ENCODE measurements at places on chromosomes 2 and 18. TPM values are rescaled to one million over a fixed set of nuclear protein-coding genes. Genes with fewer than 3 reads are reported as not detected.

DNA sequence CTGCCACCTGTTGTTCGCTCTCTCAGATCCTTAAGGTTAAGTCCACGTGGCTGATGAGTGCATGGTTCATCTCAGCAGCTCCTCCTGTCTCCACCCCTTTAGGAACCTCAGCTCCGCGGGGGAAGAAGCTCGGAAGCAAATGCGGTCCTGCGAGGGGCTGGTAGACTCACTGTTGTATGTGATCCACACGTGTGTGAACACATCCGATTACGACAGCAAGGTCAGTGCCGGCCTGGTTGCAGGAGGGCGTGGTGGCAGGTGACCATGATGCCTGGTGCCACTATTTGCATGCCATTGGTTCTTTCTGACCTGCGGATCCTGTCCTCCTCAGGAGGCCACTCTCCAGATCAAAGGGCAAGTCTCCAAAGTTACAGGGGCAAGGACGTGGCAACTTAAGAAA lies 133.9 kb upstream of the DAPL1 start:
- no peak for DNase-seq

Gene ASXL2
- 17.4 TPM for polyA plus RNA-seq

- DNase-seq = no peak
Measured at GRCh38 chr2:136049991-136050920, 64.8 kb upstream of the DARS1 start.

Gene RNF152
- polyA plus RNA-seq = 6.9 TPM

DNA sequence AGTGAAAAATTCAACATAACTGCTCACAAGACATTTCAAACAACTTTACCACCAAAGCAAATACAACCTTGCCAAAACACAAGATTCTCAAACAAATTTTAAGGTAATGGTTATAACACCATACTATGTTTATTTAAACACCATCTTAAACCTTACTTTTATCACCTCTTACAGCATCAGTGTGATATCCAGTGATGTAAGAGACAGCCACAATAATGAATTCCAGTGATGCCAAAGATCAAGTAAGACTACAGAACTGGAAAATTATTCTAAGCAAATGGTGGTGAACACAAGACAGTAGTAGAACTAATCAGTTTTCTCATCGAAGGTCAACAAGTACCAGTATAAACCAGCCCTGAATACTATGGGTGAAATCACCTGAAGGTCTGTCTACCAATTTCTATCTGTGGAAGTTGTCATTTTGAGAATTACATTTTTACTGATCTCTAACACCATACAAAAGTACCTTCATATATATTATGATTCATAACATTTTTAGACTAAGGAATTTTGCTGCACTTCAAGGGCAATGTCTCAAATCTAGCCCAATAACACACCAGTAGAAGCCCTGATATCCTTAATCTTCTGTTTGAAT lies 146.2 kb downstream of the RBMS1 start:
- no peak for DNase-seq

Gene HOXD3
- polyA plus RNA-seq = 30.9 TPM

Gene UGT1A8
- polyA plus RNA-seq = not detected

DNA sequence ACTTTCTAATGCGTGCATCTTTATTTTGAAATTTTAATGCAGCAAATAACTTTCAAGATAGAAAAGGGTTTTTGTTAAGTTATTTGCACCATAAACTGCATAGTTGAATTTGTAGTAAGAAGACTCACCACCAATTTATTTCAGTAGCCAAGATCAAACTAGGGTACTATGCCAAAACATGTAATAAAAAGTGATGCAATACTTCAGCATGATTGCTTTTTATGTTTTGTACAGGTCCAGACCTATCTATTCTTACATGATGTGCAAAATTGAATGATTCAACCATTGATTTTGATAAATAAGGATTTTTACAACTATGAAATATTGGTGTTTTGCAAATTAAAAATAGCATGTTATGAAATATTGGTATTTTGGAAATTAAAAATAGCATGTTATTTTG lies 26.7 kb downstream of the AGPS start:
- DNase-seq = no peak

GRCh38 chr18:61173554-61173953 lies 159.7 kb upstream of the CDH20 start:
- no peak for DNase-seq

GRCh38 chr2:199404841-199405240 lies 52.9 kb downstream of the SATB2 start:
- no peak for DNase-seq

DNA sequence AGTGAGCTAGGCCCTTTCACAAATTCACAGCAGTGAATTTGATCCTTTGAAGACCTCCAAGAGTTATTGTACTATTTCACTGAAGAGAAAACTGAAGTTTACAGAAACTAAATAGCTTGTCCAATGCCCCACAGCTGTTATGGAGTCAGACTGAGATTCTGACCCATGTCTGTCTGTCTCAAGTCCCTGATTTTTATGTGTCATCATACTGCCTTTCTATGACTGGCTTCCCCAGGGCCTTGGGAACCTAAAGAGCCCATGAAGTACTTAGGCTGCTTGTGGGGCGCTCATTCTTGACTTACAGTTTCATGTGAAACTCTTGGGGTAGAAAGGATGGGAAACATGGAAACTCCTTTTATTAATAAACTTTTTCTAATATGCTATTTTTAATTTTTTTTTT lies 107.7 kb downstream of the ATL2 start:
- DNase-seq = no peak

DNA sequence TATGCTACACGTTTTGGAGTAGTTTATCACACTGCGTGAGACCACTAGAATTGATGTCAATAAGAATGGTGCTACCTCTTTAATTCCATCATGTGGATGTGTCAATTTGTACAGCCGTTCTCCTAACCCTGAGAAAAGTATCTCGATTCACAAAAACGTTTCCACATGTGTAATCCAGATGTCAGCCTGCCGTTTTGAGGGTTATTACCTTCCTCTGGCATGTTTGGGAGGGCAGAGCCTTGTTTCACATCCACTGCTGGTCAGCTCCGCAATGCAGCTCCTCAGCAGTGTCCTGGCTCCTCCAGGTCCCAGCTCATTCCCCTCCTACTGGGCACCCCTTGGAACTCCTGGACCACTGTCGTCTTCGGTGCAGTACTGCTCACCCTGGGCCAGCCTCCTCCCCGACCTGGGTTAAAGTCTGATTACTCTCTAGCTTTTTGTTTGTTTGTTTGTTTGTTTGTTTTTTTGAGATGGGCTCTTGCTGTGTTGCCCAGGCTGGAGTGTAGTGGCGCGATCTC lies 34.6 kb downstream of the COPS7B start:
- no peak for DNase-seq

GRCh38 chr2:231515603-231516002 lies 14.6 kb downstream of the NMUR1 start:
- no peak for DNase-seq

DNA sequence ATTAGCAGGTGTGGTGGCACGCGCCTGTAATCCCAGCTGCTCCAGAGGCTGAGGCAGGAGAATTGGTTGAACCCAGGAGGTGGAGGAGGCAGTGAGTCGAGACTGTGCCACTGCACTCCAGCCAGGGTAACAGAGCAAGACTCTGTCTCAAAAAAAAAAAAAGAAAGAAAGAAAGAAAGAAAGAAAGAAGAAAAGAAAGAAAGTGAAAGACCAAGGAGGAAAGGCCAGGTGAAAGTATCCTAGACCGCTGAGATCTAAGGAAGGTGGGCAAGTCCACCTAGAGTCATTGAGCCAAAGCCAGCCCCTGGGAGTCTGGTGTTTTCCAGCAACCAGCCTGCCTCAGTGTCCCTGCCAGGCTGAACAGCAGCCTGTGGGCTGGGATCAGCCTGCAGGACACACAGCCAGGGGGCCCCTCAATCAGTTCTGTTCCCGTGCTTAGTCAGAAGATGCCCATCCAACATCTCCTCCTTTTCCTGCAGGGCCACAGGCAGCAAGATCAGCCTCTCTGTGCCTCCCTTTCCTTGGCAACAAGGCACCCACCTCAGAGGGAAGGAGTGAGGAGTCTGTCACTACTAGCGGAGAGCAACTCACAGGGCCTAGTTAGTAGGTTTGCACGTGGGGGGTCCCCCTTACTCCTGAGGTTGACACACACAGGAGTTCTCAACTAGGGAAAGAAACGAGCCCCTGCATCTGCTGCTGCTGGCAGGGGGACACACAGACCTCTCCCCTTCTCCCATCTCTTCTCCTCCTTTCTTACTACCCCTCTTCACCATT lies 64.1 kb downstream of the SMAD7 start:
- DNase-seq = no peak

- DNase-seq = no peak
Measured at GRCh38 chr18:655445-655844, 2.0 kb upstream of the TYMS start.

Gene SNTG2
- polyA plus RNA-seq = 2.9 TPM

Gene KCNG2
- 0.24 TPM for polyA plus RNA-seq

Gene C18orf54
- 9.6 TPM for polyA plus RNA-seq

Gene OSBPL1A
- 46.5 TPM for polyA plus RNA-seq

Gene CXCR1
- not detected for polyA plus RNA-seq

Gene SERPINB2
- polyA plus RNA-seq = 0.18 TPM

Gene SERPINB3
- polyA plus RNA-seq = 0.13 TPM

Gene MYO7B
- polyA plus RNA-seq = 28.9 TPM

Gene SLC19A3
- 10.3 TPM for polyA plus RNA-seq

DNA sequence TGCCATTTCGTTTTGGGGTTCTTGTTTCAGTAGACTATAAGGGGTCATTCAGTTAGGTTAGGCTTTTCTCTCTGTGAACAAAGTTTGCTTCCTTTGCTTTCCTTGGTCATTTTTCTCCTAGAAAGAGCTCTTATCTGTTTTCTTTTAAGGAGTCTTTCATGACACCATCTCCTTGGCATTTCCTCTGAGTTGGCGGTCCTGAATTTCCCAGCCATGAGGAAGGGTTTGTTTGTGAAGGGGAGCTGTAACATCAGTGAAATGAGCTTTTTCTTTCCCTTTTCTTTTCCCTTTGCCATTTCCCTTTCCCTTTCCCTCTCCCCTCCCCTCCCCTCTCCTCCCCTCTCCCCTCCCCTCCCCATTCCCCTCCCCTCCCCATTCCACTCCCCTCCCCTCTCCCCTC lies 61.7 kb downstream of the MAP4K4 start:
- DNase-seq = no peak

Gene FAP
- 19.3 TPM for polyA plus RNA-seq

DNA sequence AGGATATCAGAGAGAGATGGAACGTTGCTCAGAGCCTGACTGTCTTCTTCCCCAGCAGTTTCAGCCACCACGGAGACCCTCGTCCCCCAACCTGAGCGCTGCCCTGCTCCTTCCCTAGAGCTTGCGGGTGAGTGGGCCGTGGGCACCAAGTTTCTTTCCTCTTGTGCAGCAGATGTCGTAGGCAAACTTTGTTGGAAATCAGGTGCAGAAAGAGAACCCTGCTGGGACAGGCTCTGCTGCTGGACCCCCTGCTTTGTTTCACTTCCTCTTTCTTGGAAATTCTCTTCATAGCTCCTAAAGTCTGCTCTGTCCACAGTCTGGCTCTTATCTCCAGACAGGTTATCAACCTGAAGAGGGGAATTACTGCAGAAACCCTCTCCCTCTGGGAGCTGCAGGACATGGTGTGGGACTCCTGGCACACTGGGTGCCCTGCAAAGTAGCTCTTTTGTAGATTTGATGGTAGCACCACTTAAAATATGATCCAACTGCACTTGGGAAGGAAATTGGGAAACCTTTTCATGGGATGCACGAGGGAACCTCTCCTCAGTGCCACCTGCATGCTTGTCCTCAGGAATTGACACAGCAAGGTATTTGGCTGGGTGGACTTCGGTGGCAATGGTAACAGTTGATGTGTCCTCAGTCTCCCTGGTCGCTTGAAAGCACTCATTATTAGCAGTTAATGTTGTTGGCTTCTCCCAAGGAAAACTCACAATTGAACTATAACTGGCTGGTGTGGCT lies 92.2 kb downstream of the ALPK2 start:
- DNase-seq = no peak

DNA sequence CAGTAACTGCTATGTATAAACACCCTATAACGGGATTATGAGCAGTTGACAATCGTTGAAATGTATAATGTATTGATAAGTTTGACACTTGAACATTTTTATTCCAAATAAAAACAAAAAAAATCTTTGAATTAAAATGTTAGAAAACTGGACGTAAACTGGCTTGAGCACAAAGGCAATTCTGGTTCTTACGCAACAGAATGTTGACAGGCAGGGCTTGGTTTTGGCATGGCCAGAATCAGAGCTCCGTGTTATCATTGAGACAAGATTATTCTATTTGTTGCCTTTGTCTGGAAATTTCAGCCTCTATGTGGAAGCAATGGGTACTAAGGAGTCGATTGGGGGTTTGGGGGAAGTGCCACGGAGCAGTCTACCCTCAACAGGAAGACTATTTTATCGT lies 1028.6 kb upstream of the ZEB2 start:
- DNase-seq = no peak

DNA sequence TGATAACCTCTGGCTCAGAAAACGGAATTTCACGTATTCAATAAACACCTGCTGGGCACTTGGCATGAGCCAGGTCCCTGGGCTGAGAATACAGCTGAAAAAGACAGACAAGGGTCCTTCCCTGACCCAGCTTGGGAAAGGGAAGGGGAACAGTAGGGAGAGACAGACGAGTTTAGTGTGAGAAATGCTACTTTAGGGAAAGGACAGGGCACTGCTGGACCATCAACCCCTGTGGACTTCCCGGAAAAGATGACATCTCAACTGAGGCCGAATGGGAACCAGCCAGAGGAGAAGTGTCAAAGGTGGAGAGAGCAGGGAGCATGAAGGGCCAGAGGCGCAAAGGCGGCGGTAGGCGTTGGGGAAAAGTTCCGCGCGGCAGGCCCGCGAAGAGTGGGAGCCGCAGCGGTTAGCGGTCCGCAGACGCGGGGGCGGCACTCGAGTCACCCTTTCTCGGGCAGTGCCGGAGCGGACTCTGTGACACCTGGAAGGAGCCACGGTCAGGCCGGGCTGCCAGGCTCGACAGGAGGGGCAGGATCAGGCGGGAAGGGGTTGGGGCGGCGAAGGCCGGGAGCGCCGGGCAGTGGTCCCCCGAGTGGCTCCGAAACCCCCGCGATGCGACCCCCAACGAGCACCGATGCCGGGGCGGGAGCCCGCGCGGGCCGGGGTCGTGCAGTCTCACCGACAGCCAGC lies 519 bp downstream of the TEX261 start:
- no peak for DNase-seq

GRCh38 chr2:233470011-233470687 lies 96.4 kb downstream of the USP40 start:
- DNase-seq = no peak

DNA sequence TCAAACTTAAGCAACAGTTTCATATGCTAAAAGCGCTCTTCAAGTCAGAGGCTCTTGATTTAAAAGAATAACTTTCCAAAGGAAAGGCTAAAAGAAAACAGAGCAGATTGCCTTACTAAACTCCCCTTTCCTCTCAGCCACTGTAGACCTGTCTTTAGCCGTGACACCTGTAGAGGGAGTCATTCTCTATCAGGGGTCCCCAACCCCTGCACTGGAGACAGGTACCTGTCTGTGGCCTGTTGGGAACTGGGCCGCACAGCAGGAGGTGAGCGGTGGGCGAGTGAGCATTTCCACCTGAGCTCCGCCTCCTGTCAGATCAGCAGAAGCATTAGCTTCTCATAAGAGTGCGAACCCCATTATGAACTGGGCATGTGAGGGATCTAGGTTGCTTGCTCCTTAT lies 9.6 kb downstream of the SLC14A1 start:
- DNase-seq = no peak

- DNase-seq = no peak
Measured at GRCh38 chr2:39138837-39139211, 18.0 kb upstream of the SOS1 start.

Gene MBP
- polyA plus RNA-seq = 23.3 TPM

Gene SP140
- 0.76 TPM for polyA plus RNA-seq

Gene VWC2L
- 0.07 TPM for polyA plus RNA-seq

Gene RGPD3
- polyA plus RNA-seq = 0.46 TPM

Gene FBLN7
- polyA plus RNA-seq = 14.3 TPM

GRCh38 chr2:167310442-167310841 lies 422.2 kb downstream of the XIRP2 start:
- no peak for DNase-seq

Gene MYO5B
- 28.2 TPM for polyA plus RNA-seq

Gene AQP12B
- 0.72 TPM for polyA plus RNA-seq
